ENCODE measurements at places on chromosomes 3 and 15. TPM values are rescaled to one million over a fixed set of nuclear protein-coding genes. Genes with fewer than 3 reads are reported as not detected.

Gene GRIP2
- not detected for polyA plus RNA-seq

Gene SYNPR
- polyA plus RNA-seq = not detected

Gene RAD51
- polyA plus RNA-seq = 5.1 TPM

Gene PRTG
- polyA plus RNA-seq = 1.2 TPM

Gene PRRT3
- 4.2 TPM for polyA plus RNA-seq

Gene TGM5
- polyA plus RNA-seq = not detected

Gene SKIL
- polyA plus RNA-seq = 18.3 TPM

Gene NAALADL2
- 8.0 TPM for polyA plus RNA-seq

Gene SLC15A2
- 0.63 TPM for polyA plus RNA-seq

Gene RTP4
- polyA plus RNA-seq = 0.05 TPM

Data from AG04450 (cell line).